Muscle of leg (tissue), 16 donors: ENCODE measurements at places on chromosomes 3 and 15.

- H3K27ac ChIP-seq: no peak overlapping the region
- no peaks in the 10 kb centered on the region for H3K4me1 ChIP-seq
- no peaks in the 10 kb centered on the region for H3K36me3 ChIP-seq
- no peak for DNase-seq
- H3K4me3 ChIP-seq: no peak overlapping the region
These were observed 190.8 kb downstream of the FHIT start for GRCh38 chr3:61060411-61060861.

DNA sequence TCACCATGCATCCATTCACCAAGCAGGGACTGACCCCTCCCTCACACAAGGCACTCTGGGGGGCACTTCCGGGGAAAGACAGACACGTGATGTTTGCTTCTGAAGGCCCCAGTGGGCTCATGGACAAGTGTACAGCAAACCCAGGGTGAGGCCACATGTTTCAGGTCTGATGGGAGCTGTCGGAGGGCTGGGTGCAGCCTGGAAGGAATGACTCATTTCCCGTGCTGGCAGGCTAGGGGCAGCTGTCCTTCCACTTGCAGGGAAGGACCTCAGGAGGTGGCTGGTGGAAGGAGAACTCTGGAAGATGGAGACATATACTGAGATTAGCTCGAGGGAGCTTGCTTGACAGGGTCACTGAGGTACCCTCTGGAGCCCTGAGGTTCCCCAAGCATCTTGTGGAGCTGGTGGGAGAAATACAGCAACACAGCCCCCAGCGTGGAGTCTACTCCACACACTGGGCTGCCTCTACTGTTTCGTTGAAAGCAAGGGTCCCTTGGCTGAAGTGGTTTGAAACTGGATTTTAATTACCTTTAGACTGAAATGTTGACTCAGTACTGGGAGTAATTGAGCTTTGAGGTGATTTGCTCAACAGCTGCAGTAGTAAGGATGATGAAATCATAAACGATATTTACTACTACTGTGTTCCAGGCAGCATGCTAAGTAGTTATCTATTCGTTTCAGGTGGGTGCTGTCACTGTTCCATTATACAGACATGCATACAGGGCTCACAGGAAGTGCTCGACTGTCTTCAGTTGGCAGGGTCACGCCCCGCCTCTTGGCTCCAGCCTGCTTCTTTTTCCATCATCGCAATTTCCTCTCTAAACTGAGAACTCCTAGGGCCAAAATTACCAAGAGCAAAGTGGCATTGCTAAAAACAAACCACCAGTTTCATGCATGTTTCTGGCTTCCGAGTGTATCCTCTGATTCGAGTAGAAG lies 230.4 kb downstream of the ADAMTS17 start:
- no peaks in the 10 kb centered on the region for H3K36me3 ChIP-seq
- no peak overlapping the region for H3K4me3 ChIP-seq
- peak overlapping the region; percentile 38 for H3K27ac ChIP-seq
- no peaks in the 10 kb centered on the region for H3K27me3 ChIP-seq
- H3K4me1 ChIP-seq: peaks cover 51% of the 10 kb centered on the region

DNA sequence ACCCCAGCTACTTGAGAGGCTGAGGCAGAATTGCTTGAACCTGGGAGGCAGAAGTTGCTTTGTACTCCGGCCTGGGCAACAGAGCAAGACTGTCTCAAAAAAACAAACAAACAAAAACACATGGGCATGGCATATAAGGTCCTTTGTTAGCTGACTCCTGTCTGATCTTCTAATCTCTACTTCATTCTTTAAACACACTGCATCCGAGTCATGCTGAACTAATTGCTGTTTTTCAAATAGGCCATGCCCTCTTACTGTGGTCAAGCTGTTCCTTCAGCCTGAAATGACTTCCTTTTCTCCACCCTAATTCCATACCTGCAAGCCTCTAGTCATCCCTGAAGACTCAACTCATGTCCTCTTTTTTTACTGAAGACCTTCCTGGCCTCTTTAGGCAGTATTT lies 22.3 kb upstream of the SLMAP start:
- H3K27me3 ChIP-seq: no peaks in the 10 kb centered on the region
- no peak overlapping the region for H3K27ac ChIP-seq
- DNase-seq: no peak
- H3K36me3 ChIP-seq: no peaks in the 10 kb centered on the region

GRCh38 chr3:153591561-153592245 lies 429.7 kb downstream of the RAP2B start:
- DNase-seq: no peak
- no peaks in the 10 kb centered on the region for H3K36me3 ChIP-seq
- no peak overlapping the region for H3K27ac ChIP-seq
- H3K27me3 ChIP-seq: no peaks in the 10 kb centered on the region

DNA sequence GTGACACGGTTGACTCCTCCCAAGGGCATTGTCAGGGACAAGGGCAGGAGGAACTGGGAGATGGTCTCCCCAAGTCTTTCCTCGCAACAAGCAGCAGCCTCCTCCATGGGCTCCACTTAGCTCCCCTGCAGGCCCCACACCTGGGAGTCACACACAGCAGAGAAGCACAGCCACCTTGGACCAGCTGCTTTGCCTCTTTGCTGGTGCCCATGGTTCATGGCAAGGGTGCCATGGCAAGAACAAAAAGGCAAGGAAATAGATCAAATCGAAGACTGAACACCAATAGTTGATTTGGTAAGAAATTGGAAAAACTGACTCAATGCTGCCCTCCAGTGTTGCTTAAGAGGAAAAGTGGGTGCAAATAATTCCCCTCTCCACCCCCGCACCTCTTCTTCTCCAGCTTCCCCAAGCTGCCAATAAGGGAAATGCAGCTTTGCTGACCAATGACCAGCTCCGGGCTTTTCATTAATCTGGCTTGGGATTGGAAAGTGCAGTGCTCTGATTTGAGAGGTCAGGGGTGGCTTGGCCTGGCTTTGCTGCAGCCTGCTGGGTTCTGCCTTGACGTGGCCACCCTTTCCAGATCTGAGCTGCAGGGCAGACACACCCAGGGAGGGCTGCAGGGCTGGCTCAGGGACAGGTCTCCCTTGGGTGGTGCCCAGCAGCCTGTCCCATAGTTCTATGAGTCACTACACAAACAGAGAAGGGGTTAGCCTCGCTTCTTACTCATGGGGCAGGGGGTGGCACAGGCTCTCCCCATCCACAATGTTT lies 162.0 kb downstream of the KLF13 start:
- no peak overlapping the region for H3K27ac ChIP-seq
- H3K27me3 ChIP-seq: peaks cover 34% of the 10 kb centered on the region
- H3K4me1 ChIP-seq: peaks cover 6% of the 10 kb centered on the region
- no peaks in the 10 kb centered on the region for H3K36me3 ChIP-seq

DNA sequence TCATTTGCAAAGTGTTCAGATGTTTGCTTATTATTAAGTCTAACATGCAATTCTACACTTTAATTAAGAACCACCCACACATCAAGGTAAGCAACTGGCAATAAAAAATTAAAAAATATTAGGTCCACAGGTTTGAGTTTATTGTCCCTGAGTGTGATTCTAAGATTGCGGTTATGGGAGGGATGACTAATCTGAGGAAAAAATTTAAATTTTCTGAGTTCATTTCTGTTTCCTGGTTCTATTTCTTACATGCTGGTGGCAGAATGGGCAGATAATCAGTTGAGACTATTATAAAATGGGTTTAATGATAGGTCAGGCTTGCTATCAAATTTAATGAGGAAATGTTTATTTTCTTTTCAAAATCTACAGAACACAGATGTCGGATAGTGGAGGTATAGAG lies 105.9 kb downstream of the TP63 start:
- H3K27ac ChIP-seq: no peak overlapping the region
- H3K4me1 ChIP-seq: no peaks in the 10 kb centered on the region
- H3K27me3 ChIP-seq: no peaks in the 10 kb centered on the region
- no peak for DNase-seq
- H3K36me3 ChIP-seq: no peaks in the 10 kb centered on the region
